ENCODE measurements at places on chromosomes 11 and 22. TPM values are rescaled to one million over a fixed set of nuclear protein-coding genes. Genes with fewer than 3 reads are reported as not detected.

The CAPN1 gene
- polyA plus RNA-seq = 111 TPM

GRCh38 chr11:58391879-58392278 is 14.8 kb downstream of the OR5B3 start:
- DNase-seq = no peak

DNA sequence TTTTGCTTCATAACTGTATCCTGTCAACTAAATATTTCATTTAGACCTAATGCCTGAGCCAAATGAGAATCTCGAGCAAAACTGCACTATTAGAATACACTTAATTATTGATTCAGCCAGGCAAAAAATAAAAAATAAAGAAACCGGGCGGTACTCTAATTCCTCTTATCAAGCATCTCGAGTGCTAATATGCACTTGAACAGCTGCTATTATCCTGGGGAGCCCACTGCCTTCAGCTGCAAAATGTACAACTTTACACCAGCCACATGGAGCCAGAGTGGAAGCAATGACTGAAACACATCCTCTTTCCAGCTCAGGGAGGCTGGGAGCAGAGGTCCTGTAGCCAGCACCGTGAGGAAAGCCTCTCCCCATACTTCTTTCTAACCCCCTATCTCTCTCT is 390.0 kb upstream of the CADM1 start:
- DNase-seq = no peak

- no peak for DNase-seq
Observed at GRCh38 chr11:106121570-106122320, 44.3 kb downstream of the AASDHPPT start.

DNA sequence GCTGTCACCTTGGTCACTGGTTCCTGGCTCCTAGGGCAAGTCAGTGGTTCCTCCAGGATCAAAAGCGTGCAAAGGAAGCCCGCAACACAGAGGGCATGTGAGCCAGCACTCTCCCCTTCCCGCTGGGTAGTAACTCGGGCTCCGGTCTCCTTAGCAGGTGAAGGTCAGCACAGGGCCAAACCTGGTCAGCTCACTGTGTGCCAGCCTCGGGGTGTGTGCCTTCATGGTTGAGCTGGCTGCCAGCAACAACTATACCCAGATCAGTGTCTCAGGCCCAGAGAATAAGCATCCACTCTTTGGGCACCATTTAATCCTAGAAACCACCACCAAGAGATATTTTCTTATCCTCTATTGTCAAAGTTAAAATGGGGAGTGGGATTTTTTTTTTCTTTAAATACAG is 16.1 kb upstream of the CCDC86 start:
- no peak for DNase-seq

DNA sequence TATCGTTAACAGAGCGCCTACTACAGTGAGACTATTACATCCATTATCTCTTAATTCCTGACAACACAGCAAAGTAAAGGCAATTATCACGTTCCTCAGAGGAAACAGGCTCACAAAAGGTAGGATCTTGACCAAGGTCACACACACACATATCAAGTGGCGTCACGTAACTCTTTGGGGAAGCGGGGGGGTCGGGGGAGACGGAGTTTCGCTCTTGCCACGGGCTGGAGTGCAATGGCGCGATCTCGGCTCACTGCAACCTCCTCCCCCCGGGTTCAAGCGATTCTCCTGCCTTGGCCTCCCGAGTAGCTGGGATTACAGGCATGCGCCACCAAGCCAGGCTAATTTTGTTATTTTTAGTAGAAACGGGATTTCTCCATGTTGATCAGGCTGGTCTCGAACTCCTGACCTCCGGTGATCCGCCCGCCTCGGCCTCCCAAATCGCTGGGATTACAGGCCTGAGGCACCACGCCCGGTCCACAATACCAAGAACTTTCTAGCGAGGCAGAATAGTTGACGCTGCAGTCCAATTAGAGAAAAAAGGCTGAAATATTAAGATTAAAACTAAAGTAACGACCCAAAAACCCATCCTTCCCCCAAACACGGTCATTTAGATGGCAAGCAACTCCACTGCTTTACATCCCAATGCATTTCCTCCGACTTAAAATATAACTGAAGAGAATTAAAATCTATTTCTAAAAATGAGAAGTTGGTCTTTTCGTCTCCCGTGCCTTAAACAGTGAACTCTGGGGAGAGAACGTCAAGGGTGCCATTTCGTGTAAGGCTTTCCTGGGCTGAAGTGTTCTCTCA is 1.2 kb downstream of the DDX17 start:
- peak; percentile 59 for DNase-seq

- peak; percentile 54 for DNase-seq
Observed at GRCh38 chr22:19568337-19569275, 44.4 kb upstream of the CLDN5 start.
